ENCODE measurements at places on chromosomes 13 and 19.
A peak's percentile ranks its signal among the peaks of the same experiment; 100 is the strongest.

- DNase-seq, result no peak
Observed at GRCh38 chr19:39846678-39847486, 703 bp upstream of the FBL start.

DNA sequence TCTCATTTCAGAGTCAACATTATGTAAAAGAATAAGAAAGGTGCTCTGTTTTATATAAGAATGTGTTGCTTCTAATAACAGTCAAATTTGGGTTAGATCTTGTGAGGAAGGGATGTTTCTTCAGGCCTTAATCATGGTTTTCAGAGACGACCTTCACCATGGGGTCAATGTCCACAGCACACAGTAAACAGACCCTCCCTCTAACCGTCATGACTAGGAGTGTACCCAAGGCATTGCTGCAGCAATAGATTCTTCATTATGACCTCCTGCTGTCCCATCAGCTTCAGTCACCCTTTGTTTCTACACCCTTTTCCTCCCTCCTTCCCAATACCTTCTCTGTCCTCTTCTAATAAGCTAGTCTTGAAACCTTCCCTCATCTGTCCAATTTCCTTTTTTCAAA, 15.7 kb downstream of the SERPINE3 start:
- no peak for DNase-seq

GRCh38 chr19:38974624-38975213, 823 bp downstream of the FBXO17 start:
- no peak for DNase-seq

- no peak for DNase-seq
Observed at GRCh38 chr19:10583036-10583776, 3.9 kb downstream of the AP1M2 start.

DNA sequence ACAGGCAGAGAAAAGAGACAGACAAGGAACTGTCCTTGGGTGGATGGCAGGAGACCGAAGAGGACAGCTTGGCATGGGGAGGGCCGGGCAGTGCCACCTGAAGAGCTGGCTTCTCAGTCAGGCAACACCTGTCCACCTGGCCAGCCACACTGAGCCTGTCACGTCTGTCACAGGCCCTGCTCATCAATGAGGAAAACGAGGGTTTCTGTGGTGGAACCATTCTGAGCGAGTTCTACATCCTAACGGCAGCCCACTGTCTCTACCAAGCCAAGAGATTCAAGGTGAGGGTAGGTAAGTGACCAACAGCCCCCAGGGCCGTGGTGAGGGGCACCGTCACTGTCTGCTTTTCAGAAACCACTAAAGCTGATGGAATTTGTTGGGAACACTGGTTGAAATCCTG, 11.2 kb upstream of the PROZ start:
- DNase-seq, result no peak

- no peak for DNase-seq
Observed at GRCh38 chr13:24250376-24251057, 58.9 kb upstream of the C1QTNF9 start.

GRCh38 chr19:39351537-39352064, 9.4 kb downstream of the SAMD4B start:
- no peak for DNase-seq

- DNase-seq, result no peak
Observed at GRCh38 chr13:71621174-71622124, 245.6 kb downstream of the DACH1 start.

DNA sequence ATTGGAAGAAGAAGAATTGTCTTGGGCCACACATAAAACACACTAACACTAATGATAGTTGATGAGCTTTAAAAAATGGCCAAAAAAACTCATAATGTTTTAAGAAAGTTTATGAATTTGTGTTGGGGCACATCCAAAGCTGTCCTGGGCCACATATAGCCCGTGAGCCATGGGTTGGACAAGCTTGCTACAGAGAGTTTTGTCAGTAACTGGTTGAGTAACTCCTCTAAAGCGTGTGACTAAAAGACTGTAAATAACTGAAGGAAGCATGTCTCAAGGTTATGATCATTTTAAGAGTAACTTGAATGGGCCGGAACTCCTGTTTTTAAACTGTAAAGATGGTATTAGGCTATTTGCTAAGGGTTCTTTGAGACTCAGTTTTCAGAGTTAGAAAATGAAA, 118.0 kb downstream of the KL start:
- DNase-seq, result no peak

DNA sequence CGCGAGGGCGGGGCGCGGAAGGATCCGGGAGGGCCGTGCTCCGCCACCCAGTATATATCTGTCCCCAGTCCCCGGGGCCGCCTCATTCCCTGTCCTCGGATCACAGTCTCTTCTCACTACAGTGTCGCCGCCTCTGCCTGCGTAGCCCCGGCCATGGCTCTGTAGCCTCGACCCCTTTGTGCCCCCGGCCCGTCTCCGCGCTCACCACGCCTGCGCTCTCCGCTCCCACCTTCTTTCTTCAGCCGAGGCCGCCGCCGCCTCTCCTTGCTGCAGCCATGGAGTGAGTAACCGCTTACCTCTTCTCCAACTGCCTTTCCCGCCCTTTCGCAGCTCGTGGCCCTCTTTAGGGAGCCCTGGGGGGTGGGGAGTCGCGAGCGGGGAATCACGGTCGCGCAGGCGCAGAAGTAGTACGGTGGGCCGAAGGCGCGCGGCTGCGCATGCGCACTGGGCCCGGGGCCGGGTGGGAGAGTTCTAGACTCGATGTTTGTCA, at the start of the genes ATF5 and NUP62:
ATF5 (plus strand) TSS at position 85 of the 490 bp plus-strand sequence. CDS start 1,646 bp downstream, outside the sequence.
NUP62 (minus strand) TSS at position 384 of the 490 bp plus-strand sequence. CDS start 19,697 bp downstream, outside the sequence.
- peak; percentile 95 for DNase-seq

DNA sequence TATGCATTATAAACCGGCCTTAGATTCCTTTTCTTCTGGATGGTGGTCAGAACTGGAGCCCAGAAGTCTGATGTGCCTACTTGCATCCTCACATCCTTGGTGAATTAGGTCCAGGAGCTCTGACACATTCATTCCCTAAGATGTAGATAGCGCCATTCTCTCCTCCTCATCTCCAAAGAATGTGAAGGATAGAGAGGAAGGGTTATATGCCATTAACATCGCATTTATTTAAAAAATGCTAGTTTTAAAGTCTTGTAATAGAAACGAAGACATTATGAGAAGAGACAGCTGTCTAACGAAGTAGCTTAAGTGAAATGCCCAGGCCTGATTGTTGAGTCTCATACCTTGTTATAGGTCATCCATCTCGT, 9.7 kb downstream of the MBNL2 start:
- DNase-seq, result no peak

GRCh38 chr13:33066329-33066728, 50.1 kb downstream of the KL start:
- DNase-seq, result no peak

GRCh38 chr19:1524287-1524971, 552 bp downstream of the PLK5 start:
- no peak for DNase-seq

GRCh38 chr13:25210842-25211569, 38.9 kb upstream of the AMER2 start:
- no peak for DNase-seq

- DNase-seq, result no peak
Observed at GRCh38 chr13:31881495-31881882, 142.2 kb downstream of the RXFP2 start.

Data from sigmoid colon (tissue), 7 donors.